ENCODE measurements at places on chromosomes 7 and 10.

GRCh38 chr7:152336754-152337368 lies 98.9 kb downstream of the KMT2C start:
- DNase-seq: peak; percentile 41

- DNase-seq: no peak
These were observed 19.0 kb downstream of the GDI2 start for GRCh38 chr10:5794236-5794635.

DNA sequence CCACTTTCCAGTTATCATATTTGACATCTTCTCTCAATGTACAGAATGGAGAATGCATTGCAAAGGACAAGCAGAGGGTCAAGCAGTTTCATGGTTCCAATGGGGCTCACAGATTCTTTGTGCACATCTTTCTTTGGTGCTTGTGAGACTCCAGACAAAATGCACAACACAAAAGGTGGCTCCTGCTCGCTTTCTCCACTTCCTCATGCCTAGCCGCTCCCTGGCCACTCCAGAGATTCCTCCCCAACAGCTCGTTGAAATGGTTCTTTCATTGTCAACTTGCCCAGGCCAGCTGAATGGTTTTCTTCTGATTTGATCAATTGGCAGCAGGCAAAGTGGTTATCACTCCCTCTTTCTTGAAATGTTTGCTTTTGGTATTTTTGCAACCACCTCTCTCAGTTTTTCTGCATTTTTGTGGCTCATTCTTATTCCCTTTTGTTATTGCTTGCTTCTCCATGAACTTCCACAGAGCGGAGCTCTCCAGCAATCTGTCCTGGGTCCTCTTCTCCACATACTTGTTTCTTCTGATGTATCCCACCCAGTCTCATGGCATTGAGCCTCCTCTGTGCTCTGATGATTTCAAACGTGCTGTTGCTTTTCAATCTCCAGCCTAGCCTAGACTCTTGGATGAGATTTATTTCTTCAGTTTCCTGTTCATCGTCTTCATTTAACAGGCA lies 507.8 kb upstream of the MKI67 start:
- DNase-seq: no peak

- DNase-seq: no peak
These were observed 109.7 kb upstream of the NAMPT start for GRCh38 chr7:106394526-106394925.

GRCh38 chr7:66330961-66331360 lies 125.8 kb downstream of the TPST1 start:
- DNase-seq: peak; percentile 28

- no peak for DNase-seq
These were observed 83.3 kb downstream of the PAX2 start for GRCh38 chr10:100828738-100829096.

DNA sequence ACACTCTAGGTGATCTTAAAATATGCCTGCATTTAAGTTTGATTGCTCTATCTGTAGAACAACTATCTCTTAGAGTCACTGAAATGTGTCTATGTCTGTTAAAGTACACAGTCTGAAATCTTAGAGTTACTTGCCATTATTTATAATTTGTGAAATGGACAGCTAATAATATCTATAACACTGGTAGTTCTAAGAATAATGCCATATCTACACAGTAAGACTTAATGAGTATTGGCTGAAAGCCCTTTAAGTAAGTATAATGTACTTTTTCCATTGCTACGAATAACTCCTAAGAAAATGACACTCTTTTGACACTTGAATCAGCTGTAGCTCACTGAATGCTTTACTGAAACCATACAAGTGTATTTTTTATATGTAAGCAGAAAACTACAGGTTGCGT lies 567.4 kb upstream of the PCDH15 start:
- no peak for DNase-seq

- no peak for DNase-seq
These were observed 176.3 kb downstream of the FANK1 start for GRCh38 chr10:126072622-126073021.

DNA sequence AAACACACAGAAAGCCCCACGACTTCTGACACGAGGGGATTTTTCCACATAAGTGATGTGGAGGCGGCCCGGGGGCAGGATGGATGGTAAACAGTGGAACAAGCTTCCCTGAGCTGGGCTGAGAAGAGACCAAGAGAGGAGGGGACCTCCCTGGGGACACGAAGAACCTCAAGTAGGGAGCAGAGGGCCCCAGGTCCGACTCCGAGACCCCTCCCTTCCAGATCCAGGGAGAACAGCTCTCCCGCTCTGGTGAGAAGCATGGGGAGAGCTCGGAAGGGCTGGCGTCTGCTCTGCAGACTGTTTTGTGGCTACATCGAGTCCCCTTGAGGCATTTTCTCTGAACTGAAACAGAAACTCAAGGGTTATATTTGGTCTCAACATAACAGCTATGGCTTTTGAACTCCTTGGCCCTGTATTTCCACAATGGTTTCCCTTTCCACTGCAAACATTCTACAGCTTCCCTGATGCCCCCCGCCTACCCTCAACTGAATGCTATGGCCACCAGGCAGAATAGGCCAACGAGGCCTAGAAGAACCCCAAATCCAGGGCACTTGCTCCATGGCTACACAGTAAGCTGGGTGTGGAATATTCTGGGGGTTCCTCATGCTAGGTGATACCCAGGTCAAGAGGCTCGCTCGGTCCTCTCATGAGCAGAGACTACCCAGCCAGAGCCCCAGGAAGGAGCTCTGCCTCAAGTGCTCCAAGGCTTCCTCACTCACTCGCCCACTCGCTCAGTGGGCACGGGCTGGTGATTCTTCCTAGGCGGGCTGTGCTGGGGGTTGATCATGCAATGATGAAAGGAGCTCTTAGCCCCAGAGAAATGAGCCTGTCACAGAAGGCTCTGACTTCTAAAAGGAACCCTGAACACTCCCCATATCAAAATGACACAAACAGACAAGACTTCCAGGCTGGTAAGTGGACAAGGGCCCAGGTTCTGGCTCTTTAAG lies 47.5 kb downstream of the FAM53B start:
- DNase-seq: peak; percentile 56

DNA sequence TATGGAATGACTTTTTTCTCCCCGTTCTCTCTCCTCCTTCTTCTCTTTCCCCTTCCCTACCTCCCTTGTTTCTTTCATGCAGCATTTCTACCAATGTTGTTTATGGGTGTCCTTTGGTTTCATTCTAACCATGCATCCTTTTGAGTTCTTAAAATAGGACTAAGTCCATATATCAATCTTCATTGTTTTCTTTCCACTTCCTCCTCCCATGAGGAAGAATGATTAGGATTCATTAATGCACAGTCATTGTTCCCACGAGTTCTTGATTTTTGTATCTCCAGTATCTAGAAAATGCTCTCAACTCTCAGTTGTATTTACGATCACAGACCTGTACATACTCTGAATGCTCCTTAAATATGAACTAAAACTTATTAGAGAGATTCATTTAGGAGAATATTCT lies 153.3 kb downstream of the LRRC4 start:
- DNase-seq: peak; percentile 53

DNA sequence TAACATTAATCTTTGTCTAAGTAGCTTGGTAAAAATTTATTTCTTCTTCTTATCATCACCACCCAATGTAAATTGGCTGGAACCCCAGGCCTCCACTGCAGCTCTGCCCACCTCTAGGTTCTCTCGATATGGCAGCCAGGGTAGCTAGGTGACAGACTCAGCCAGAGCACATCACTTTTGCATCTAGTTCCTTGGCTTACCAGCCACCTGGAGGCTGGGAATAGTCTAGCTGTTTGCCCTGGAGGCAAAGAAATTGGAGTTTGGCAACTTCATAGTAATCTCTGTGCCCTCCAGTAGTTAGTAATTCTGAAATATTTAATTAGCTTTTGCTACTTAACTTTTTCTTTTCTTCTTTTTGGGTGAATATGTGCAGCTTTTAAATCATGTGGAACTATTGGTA lies 9.4 kb downstream of the IFRD1 start:
- DNase-seq: no peak

- DNase-seq: no peak
These were observed 103.3 kb downstream of the GRB10 start for GRCh38 chr7:50679218-50680007.

GRCh38 chr7:116783666-116784318 lies 78.6 kb upstream of the CAPZA2 start:
- no peak for DNase-seq

- no peak for DNase-seq
These were observed 88.4 kb downstream of the TACC2 start for GRCh38 chr10:122077311-122077875.

GRCh38 chr10:126903656-126904360 lies 1.4 kb upstream of the DOCK1 start:
- peak; percentile 60 for DNase-seq

GRCh38 chr7:27110186-27111031 lies 7.9 kb upstream of the HOXA2 start:
- no peak for DNase-seq

DNA sequence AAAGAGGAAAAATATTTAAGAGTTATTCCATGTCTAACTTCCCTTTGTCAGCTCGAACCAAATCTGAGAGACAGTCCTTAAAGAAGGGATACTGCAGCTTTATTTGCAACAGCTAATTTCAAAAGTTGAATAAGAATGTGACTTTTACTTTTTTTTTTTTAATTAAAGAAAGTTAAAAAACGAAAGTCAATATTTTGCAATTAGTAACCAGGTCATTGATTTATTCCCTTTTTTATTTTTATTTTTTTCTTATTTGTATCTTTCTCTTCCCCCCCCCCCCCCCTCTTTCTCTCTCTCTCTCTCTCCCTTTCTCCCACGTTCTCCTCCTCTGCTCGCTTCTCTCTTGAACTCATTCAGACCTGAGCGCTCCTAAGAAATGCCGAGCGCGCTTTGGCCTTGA lies 209.5 kb downstream of the TCF7L2 start:
- DNase-seq: no peak

- no peak for DNase-seq
These were observed 158.9 kb downstream of the TCF7L2 start for GRCh38 chr10:113108948-113109347.

DNA sequence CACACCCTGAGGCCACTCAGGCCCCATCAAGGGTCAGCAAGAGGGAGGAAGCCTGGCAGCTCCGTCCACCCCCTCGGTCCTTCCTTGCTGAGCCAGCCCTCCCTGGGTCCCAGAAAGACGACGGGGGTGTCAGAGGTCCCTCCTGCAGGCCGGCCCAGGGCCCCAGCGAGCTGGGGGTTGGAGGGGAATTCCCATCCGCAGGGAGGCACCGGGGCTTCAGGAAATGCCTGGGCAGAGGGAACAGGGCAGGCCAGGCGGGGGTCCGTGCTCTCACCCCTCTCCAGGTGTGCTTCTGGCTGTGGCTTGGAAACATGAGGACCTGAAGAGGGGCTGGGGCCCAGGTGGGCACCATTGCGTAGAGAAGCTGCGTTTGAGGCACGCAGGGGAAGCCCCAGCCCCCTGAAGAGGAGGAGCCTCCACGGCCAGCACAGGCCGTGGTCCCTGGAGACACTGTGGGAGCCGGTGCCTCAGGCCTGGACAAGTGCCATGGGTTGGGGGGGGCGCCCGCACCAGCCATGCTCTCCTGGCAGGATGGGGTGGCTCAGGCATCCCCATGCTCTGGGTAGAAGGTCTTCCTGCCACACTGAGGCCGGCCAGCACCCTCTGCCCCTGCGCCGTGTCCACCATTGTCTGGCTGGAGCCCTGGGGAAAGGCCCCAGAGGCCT lies 66.7 kb downstream of the PDGFA start:
- no peak for DNase-seq

- DNase-seq: no peak
These were observed 2.1 kb downstream of the PDSS1 start for GRCh38 chr10:26699631-26700030.

- no peak for DNase-seq
These were observed 177.2 kb upstream of the MYO3A start for GRCh38 chr10:25756784-25757183.

DNA sequence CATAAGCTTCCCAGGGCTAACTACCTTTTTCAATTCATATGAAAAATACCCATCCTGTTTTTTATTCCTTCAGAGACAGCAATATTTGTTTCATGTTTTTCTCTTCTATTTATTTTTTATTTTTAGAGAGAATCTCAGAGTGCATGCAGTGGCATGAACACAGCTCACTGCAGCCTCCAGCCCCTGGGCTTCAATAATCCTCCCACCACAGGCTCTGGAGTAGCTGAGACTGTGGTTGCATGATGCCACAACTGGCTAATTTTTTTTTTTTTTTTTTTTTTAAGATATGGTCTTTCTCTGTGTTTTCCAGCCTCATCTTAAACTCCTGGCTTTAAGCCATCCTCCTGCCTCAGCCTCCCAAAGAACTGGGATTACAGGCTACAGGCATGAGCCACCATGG lies 296.7 kb upstream of the AKR1E2 start:
- no peak for DNase-seq

GRCh38 chr7:87767827-87768226 lies 108.3 kb downstream of the SLC25A40 start:
- DNase-seq: no peak

DNA sequence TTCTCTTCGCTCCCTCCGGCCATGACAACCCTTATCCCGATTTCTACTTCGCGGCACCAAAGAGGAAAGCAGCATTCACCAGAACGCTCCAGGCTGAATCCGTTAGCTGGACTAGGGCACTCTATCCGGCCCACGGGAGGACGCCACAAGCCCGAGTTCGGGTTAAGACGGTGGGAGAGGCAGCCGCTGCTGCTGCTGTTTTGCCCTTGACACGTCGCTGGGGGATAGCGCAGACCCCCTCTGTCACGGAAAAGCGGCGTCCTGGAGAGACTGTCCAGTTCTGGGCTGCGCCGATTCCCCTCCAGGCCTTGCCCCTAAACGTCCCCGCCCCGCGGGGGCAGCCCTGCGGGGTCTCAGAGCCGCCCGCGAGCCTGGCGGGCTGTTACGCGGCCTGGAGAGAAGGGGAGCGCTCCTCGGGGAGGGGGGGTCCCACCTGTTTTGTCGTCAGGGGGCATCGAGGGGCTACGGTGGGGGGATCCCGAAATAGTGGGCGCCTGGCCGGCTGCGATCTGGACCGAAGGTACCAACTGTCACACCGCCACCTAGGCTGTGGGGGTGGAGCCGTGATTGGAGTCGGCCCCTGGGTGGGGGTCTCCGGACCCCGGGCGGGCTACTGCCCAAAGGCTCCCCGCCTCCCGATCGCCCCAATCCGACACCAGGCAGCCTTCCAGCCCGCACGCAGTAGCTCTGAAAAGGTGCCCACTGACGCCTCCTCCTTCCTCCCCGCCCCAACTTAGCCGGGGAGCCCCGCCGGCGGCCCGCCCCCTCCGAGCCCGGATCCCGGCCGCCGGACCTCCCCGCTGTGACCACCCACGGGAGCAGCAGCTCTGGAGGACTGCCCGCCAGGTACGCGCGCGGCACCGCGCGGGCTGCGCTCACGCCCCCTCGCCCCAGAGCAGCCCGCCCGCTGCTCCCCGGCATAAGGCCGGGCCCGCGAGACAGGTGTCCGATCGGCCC lies 772 bp downstream of the SGMS1 start:
- peak; percentile 44 for DNase-seq

DNA sequence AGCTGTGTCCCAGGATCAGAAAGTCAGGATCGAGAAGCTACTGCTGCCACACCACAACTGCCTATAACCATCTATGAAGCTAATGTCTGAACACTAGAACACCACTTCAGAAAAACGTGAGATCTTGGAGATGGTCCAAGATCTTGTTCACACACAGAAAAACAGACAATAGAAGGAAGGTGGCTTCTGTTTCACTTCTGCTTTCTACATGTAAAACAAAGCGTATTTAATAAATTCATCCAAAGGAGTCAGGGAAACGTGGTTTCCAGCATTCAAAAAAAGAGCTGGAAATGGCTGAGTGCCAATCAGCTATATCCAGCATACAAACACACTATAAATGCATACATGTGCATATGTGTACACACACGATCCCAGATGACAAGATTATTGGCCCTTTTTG lies 70.2 kb upstream of the CCDC71L start:
- DNase-seq: peak; percentile 81
